PC-3 (cell line): ENCODE measurements at places on chromosomes 12 and 14.

GRCh38 chr12:68376901-68377300 is 44.7 kb upstream of the MDM1 start:
- H3K4me1 ChIP-seq: peaks cover 31% of the 10 kb centered on the region
- H3K36me3 ChIP-seq: no peaks in the 10 kb centered on the region
- H3K27ac ChIP-seq: no peak overlapping the region
- no peak overlapping the region for H3K4me3 ChIP-seq
- no peaks in the 10 kb centered on the region for H3K27me3 ChIP-seq

DNA sequence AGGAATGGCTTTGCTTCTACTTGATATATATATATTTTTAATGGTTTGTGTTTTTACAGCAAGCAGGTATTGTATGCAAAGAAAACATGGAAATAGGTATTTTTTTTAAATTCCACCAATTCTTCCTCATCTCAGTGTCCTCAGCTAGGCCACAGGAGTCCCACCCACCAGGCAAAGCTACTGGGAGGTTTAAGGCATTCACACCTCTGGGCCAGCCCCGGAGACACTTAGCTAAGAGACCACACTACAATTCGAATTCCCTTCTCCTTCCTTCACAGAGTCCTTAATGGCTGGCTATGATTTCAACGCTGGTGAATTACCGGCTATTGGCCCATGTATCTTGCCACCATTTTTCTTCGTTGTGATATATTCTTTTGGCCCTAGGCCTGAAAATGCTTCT is 71.4 kb downstream of the SLC15A4 start:
- H3K4me3 ChIP-seq: no peak overlapping the region
- H3K36me3 ChIP-seq: no peaks in the 10 kb centered on the region
- no peak overlapping the region for H3K27ac ChIP-seq
- H3K4me1 ChIP-seq: no peaks in the 10 kb centered on the region
- peaks cover 66% of the 10 kb centered on the region for H3K27me3 ChIP-seq

- no peaks in the 10 kb centered on the region for H3K36me3 ChIP-seq
- H3K27me3 ChIP-seq: peaks cover 25% of the 10 kb centered on the region
- no peak for DNase-seq
- H3K27ac ChIP-seq: no peak overlapping the region
Measured at GRCh38 chr12:1881301-1881700, 37.2 kb downstream of the CACNA2D4 start.

DNA sequence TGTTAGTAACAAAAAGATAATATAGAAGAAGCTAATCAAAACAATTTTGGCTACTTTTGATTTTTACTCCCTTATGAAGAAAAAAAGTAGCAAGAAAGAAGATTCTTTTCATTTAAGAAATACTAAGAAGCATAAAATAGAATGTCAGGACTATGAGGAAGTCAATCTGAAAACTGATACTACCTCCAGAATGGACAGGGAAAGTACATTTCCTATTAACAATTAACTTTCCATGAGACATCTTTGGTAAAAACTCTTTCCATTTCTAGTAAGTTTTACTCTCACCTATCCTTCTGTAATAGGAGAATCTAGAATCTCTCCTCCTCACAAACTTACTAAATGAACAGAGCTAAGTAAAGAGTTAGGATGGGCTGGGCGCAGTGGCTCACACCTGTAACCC is 51.3 kb upstream of the NPFF start:
- DNase-seq: no peak
- no peak overlapping the region for H3K27ac ChIP-seq
- H3K4me3 ChIP-seq: no peak overlapping the region
- no peaks in the 10 kb centered on the region for H3K36me3 ChIP-seq

GRCh38 chr14:98167705-98168104 is 1104.3 kb downstream of the BCL11B start:
- H3K27me3 ChIP-seq: peaks cover 41% of the 10 kb centered on the region
- DNase-seq: no peak
- no peak overlapping the region for H3K4me3 ChIP-seq
